Pancreas (tissue), 10 donors: ENCODE measurements at places on chromosomes 5 and 9. TPM values are rescaled to one million over a fixed set of nuclear protein-coding genes. Genes with fewer than 3 reads are reported as not detected.

Gene SLC36A2
- not detected for total RNA-seq

GRCh38 chr9:106468431-106468830, 394.5 kb upstream of the ZNF462 start:
- no peak for DNase-seq

- DNase-seq = no peak
Measured at GRCh38 chr5:32504989-32505596, 60.6 kb upstream of the ZFR start.

DNA sequence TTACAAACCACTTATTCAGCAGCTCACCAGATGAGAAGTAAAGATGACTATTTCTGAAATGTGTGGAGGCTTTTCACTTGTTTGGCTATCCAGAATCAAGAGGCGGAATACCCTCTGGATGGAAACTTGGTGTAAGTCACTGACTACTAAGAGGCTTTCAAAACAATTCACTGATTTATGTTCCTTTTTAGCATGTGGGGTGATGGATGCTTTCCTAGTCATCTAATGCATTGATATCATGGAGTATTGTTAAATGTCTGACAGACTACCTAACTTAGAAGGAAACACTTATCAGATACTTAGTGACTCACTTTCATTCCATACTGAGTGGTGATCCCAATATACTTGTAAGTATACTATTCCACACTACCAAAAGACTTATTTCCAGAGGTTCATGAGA, 141.4 kb downstream of the PLK2 start:
- no peak for DNase-seq
